ENCODE measurements at places on chromosomes 12 and 14.

GRCh38 chr14:96565811-96566210 is 63.6 kb downstream of the PAPOLA start:
- DNase-seq: no peak

- no peak for DNase-seq
Measured at GRCh38 chr12:89636052-89636775, 72.4 kb downstream of the ATP2B1 start.

- DNase-seq: no peak
Measured at GRCh38 chr14:62017651-62018230, 255.5 kb downstream of the SNAPC1 start.

- DNase-seq: no peak
Measured at GRCh38 chr14:37139710-37140109, 32.7 kb downstream of the SLC25A21 start.

GRCh38 chr12:20572451-20572850 is 122.7 kb upstream of the SLCO1C1 start:
- DNase-seq: no peak

GRCh38 chr12:56749359-56749758 is 2.8 kb downstream of the PRIM1 start:
- no peak for DNase-seq

- DNase-seq: no peak
Measured at GRCh38 chr14:103560691-103561090, 1.8 kb downstream of the BAG5 start.

Measured in uterus (tissue), 4 donors.